NCI-H526 treated with DMSO at 0.1 percent for 48 hours (cell line): ENCODE measurements at places on chromosomes 12 and 14.

DNA sequence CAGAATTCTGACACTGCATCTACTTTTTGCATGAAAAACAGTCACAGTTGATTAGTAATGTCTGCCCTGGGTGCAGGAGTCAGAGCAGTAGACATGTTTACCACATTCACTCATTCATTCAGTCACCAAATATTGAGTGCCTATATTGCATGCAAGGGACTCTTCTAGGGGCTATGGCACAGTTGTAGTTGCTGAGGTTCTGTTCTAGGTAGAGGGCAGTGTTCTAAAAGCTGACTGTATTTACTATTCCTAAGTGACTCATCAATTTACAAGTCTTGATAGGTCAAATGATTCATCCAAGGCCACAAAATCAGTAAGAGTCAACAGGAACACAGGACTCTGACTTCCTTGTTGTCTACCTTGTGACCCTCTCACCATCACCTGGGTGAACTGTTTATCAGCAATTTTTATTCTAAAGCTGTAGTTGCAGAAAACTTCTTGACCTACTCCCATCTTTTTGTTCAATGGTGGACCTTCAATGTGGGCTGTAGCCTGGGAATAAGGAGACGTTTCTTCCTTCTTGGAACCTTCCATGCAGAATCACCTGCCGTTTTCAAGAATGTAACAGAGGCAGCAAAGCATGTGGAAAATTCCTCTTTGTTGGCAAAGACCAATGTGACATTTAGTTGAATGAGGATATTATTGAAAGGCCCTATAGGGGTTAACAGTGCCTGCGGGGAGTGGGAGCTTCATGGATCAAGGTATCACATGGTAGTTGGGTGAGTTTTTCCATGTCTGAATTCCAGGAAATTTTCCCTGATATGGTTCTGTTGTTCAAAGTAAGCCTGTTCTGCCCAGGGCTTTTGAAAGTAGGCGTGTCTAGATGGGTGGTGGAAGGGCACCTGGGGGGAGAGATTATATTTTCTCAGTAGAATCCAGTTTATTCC, 223.2 kb downstream of the KTN1 start:
- no peak for DNase-seq

GRCh38 chr14:63766611-63767010, 38.7 kb upstream of the SGPP1 start:
- DNase-seq: no peak

GRCh38 chr12:63805704-63806672, 26.3 kb downstream of the RXYLT1 start:
- DNase-seq: peak; percentile 73

- DNase-seq: peak; percentile 86
These were observed 1.4 kb upstream of the SLC2A13 start for GRCh38 chr12:40107098-40107802.

- no peak for DNase-seq
These were observed 211.0 kb upstream of the NUDT4 start for GRCh38 chr12:93166541-93167307.

- no peak for DNase-seq
These were observed 97.0 kb downstream of the PHETA1 start for GRCh38 chr12:111271674-111272418.

GRCh38 chr12:10214895-10215267, 2.2 kb downstream of the GABARAPL1 start:
- no peak for DNase-seq

- DNase-seq: peak; percentile 51
These were observed 41.9 kb upstream of the NCOR2 start for GRCh38 chr12:124609041-124609989.

DNA sequence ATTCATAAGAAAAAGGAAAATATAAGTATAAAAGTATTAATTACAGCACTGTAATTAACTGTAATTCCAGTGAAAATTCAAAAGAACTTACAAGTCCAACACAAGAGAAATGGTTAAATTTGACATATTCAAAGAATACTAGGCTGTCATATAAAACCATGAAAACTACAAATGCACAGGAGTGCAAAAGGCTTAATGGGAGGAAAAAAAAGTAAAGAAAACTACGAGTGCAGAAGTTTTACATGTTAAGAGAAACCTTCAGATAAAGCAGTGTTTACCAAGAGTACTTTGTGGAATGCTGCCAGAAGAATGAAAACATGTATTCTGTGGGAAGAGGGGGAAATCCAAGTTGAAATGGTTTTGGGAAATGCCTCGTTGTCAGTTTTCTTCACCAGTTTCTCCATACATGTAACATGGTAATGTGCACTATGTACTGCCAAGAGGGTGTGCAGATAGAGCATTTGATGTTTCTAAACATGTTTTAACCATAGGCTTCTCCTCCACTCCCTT, 9.1 kb downstream of the HEATR5A start:
- no peak for DNase-seq

- DNase-seq: no peak
These were observed 34.1 kb downstream of the SMUG1 start for GRCh38 chr12:54154681-54155186.

DNA sequence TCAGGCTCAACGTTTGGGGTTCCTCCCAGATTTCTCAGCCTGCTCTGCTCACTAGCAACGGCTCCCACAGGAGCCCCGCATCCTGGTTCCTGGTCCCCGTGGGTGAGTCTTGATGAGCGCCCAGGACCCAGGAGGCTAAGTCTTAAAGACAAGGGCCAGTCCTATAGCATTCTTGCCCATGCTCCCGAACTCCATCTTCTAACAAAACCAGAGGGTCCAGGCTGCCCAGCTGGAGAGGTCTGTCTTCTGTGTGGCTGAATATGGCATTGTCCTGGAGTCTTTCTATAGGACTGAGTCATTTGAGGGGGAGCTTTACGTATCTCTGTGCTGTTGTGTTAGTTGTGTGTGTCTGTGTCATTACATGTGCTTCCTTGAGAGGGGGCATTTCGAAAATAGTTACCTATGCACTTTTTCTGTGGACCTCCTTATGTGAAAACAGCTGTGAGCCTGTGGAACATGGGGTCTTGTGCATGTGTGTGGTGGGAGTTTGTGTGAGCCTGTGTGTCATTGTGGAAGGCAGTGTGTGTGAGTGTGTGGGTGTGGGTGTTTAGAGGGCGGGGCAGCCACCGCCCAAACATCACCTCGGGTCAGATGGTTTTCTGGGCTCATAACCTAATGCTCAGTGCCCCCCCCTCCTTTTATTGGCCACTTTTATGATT, 9.1 kb upstream of the TBX5 start:
- no peak for DNase-seq

GRCh38 chr12:92973614-92974013, 44.5 kb upstream of the EEA1 start:
- no peak for DNase-seq

DNA sequence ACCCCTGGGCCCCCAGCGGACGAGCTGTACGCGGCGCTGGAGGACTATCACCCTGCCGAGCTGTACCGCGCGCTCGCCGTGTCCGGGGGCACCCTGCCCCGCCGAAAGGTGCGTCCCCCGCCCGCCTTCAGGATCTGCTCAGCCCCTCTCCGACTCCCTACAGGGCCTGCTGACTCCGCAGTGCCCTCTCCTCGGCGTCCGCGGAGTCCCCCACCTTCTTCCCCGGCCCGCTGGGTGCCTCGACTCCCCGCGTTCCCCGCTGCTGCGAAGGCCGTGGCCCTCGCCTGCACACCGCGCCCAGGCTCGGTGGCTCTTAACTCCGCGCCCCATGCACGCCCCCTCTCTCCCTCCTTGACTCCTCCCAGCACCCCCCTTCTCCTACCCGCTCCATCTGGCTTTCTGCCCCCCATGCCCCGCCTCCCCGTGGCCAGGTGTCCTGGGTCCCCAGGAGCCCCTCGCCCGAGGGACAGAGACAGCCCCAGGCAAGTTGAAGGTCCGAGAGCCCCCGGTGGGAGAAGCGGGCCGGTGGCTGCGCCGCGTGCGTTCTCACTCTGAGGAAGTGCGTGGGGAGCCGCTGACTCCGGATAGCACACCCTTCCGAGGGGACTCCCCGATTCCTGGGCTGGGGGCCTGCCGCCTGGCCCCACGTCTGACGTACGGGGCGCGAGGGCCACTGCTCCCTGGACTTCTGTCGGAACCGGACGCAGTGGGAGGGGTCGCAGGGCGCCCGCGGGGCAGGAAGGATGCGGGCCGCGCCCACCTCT, 594 bp downstream of the TAMALIN start:
- DNase-seq: no peak

DNA sequence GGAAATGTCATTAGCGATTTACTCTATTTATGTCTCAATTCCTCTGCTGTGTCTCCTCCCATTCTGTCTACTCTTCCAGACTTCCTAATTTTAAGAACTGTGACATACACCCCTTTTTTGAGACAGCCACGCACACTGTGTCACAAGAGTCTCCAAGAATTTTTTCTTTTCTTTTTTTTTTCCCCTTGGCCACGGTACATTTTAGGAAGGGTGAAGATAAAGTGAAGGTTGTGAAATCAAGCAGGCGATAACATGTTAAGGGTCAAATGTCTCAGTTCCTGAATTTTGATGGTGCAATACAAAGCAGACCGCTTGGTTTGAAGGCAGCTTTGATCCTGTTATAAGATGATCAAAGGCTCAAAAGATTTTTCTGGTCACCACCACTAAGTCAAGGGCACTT, 4.3 kb downstream of the OLR1 start:
- no peak for DNase-seq

DNA sequence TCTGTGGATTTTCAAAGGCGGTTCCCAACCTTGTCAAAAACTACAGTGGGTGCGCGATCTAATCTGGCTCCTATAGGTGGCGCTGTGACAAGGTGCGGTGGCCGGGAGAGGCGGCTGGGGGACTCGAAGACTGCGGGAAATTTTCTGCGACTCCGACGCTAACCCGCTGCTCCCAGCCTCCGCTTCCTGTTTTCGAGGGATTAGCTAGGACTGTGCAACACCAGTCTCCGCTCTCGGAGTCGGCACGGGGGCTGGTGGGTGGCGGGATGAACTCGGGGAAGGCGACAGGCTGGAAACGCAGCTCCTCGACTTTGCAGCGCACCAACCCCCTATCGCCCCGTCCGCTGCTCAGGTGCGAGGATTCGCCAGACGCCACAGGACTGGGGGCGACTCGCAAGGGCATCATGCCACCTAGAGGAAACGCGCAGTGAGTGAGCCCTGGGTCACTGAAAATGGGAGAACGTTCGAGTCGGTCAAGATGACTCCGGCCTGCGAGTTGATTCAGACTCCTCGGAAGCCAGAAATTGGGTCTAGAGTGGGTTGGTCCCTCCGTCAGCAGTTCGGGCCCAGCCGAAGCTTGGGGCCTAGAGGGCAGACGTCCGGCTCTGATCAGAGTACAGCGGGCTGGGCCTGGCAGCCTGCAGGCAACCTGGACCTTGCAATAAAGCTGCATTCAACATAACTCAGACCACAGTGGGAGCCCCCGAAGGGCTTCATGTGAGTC, 5.5 kb upstream of the PAX9 start:
- DNase-seq: no peak

- DNase-seq: no peak
These were observed 542.4 kb downstream of the FLRT2 start for GRCh38 chr14:86072116-86072894.

- DNase-seq: no peak
These were observed 615 bp downstream of the TARBP2 start for GRCh38 chr12:53501615-53502181.

GRCh38 chr12:1201886-1202285, 210.9 kb downstream of the ERC1 start:
- DNase-seq: no peak

GRCh38 chr12:108515916-108516315, 839 bp downstream of the FICD start:
- peak; percentile 27 for DNase-seq

DNA sequence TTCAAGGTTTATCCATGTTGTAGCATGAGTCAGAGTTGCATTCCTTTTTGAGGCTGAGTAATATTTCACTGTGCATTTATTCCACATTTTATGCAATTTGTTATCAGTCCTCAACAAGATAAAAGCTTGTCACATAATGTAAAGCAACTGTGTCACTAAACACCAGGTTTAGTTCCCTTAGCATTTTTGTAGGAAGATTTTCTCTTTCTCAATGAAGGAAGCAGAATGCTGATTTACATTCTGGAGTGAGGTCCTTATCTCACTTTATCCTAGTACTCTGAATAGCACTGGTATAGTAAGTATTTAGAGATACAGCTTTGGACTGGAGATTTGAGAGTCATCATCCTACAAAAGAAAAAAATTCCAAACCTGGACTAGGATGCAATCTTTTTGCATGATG, 9.8 kb upstream of the EXD2 start:
- DNase-seq: no peak

- DNase-seq: no peak
These were observed 960 bp downstream of the GPR162 start for GRCh38 chr12:6822426-6823135.

DNA sequence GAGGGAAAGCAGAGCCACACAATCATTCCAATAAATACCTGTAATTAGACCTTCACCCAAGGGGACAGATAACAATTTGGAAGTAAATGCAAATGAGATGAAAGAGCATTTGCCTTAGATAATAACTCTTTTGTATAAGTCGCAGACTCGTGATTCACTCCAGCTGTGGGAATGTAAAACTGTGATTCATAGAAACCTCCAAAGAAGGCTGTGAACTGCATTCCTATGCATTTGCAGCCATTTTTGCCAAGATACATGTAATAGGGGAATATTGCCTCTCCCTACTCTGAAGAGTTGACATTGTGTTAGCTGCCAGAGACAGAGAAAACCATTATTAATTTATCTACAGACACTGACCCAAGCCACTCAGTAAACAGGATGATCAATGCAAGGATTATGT, 181.9 kb upstream of the ARHGAP5 start:
- no peak for DNase-seq

DNA sequence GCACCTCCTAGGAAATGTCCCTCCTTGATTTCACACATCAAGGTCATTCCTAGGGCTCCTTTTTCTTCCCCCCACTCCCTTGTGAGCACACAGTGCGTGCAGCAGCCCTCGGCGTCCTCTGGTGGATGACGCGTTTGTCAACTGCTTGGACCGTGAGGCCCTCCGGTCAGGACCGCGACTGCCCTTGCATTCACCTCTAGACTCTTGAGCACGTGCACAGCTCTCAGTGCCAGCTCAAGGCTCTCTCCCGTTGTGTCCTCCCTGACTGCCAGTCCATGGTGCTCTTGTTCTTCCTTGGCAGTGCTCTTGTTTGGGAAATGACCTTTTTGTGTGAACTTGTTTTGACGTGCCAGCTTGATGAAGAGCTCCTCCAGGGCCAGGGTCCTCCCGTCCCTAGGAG, 67.9 kb downstream of the TSPAN9 start:
- no peak for DNase-seq

DNA sequence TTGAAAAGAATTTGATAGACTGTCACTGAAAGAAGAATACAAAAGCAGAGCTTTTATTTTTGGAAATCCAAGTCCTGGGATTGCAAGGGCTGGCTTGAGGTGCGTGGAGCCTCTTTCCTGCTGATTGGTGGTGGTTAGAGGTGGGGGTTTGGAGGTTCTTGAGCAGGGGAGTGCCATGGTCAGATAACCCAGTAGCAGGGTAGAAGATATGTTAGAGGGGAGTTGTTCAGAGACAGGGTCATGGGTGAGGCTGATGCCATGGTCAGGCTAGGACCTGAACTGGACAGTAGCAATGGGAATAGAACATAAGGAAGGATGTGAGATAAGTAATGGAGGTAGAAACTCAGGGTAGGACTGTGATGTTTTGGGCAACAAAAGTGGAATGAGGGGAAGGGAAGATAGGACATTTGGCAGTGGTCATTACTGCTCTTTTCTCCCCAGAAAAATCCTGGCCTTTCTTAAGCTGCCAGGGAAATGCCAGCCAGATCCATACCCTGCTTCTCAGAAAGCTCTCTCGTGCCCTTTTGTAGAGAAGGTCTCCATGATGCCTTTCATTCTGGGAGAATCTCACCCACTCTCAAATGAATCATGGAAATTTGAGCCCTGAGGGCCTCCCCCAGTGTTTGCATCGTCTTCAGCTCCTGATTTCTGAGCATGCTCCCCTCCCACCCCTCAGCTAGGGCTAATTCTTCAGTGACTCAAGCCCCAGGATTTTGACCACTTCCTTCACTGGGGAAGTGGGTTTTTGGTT, 9.5 kb downstream of the EMP1 start:
- DNase-seq: no peak
